Stimulated activated CD8-positive, alpha-beta memory T cell treated with anti-CD3 and anti-CD28 coated beads, Interleukin-4, amount 100 ng/mL, for 1 hour (primary cell): ENCODE measurements at places on chromosomes 12 and 14.

GRCh38 chr14:76551906-76552305 lies 176.0 kb downstream of the ESRRB start:
- DNase-seq, result no peak

DNA sequence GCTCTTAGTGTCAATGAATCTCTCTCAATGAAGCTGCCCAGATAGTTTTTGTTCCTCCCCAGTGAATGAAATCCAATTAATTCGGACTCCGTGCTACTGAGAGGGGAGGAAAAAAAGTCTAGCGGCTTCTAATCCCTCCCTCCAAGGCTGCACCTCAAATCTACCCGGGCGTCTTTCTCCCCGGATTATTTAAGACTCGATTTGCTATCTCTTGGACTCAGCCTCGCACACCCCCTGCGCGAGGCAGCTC lies 134 bp downstream of the DUSP6 start:
- DNase-seq, result no peak

- no peak for DNase-seq
These were observed 46.6 kb downstream of the CNTN1 start for GRCh38 chr12:40738856-40739255.

GRCh38 chr14:31154956-31155355 lies 52.6 kb downstream of the HECTD1 start:
- no peak for DNase-seq

DNA sequence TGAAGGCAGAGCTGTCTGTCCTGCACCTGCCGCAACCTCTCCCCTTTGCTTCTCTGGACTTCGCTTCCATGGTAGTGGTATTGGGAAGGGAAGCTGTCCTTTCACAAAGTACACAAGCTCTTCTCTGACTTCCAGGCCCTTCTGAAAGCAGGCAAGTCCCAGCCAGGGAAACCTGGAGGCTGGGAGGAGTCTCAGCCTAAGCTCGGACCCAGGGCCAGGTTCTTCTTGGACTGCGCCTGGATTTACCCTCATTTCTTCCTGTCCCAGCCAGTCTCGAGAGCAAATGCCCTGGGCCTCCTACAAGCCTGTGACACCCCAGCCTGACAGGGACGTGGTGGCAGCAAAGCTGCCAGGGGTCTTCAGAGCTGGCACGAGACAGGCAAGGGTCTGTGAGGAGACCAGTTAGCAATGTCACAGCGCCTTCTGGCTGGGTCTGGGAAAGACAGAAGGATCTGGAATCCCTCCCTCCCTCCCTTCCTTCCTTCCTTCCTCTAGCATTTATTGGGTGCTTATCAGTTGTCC lies 22.4 kb downstream of the ISCA2 start:
- no peak for DNase-seq

DNA sequence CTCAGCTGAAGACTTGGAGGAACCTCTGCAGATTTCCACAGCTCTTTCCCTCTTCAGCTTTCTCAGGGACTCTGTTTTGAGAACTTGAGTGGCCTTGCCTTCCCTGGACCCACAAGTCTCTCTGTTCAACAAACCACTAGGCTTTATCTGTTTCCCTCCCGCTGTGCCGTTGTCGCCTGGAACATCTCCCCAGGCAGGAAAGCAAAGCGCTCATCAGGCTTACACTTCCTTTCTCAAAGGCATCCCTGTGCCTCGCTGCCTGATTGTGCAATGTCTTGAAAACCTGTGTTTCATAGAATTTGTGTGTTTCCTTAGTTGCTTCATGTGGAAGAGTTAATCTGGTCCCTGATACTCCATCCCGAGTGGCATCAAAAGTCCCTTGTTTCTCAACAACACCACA lies 64.1 kb downstream of the PPM1A start:
- DNase-seq, result no peak

DNA sequence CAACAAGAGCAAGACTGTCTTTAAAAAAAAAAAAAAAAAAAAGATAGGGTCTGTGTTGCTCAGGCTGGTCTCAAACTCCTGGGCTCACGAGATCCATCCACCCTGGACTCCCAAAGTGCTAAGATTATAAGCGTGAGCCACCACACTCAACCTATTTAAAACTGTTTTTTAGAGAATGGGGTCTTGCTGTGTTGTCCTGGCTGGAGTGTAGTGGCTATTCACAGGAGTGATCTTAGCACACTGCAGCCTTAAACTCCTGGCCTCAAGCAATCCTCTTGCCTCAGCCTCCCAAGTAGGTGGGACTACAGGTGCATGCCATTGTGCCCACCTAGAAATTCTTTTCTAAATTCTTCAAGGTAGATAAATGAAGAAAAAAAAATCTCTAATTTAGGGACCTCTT lies 7.6 kb downstream of the COQ10A start:
- DNase-seq, result no peak

GRCh38 chr12:107393043-107393717 lies 292.4 kb upstream of the PWP1 start:
- no peak for DNase-seq

DNA sequence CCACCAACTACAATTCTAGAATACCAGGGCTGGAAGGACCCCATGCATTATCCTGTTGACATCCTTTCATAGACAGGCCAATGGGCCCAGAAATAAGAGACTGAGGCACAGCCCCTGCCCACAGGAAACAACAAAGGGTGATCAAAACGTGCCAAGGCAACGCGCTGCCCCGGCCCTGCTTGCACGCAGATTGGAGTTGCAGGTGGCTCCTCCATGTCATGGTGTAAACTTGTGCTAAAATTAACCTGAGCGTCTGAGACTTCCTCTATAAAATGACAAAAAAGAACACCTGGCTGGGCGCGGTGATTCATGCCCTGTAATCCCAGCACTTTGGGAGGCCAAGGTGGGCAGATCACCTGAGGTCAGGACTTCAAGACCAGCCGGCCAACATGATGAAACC lies 30.1 kb downstream of the SPRING1 start:
- DNase-seq, result no peak

- peak; percentile 15 for DNase-seq
These were observed 1.9 kb downstream of the DUSP16 start for GRCh38 chr12:12560587-12561370.

DNA sequence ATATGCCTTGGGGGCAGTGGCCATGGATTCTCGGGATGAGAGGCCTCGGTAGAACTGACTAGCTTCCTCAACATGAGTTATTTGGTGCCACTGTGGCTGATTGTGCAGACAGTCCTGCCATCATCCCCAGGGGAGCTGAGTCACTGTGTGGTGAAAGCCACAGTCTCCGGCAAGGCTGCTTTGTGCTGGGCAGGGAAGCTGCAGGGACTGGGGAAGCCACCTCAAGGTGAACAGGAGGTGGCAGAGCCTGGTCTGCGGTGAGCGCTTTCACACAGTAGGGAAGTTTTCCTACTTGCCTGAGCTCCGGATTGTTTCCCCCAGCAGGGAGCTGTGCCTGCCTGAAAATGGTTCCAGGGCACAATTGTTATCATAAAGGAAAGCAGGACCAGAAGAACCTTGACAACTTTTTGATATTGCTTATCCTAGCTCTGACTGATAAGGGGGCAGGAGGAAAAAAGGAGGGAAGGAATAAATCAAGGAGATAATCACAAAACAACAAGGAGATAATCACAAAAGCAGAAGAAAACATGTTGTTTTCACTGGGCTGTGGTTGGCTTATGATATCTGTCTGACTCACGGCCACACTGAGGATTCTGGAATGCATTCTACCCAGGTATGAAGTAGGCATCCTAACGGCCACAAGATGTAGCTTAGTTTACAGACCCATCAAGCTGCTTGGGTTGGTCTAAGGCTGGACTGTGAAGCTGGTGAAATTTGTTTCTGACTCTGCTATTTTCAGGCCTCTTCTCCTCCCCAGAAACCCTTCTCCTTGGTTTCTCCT lies 32.2 kb upstream of the GNG2 start:
- peak; percentile 46 for DNase-seq

- no peak for DNase-seq
These were observed 15.0 kb upstream of the SERPINA1 start for GRCh38 chr14:94403312-94403932.

- DNase-seq, result no peak
These were observed 124.6 kb upstream of the FRMD6 start for GRCh38 chr14:51527073-51527472.

DNA sequence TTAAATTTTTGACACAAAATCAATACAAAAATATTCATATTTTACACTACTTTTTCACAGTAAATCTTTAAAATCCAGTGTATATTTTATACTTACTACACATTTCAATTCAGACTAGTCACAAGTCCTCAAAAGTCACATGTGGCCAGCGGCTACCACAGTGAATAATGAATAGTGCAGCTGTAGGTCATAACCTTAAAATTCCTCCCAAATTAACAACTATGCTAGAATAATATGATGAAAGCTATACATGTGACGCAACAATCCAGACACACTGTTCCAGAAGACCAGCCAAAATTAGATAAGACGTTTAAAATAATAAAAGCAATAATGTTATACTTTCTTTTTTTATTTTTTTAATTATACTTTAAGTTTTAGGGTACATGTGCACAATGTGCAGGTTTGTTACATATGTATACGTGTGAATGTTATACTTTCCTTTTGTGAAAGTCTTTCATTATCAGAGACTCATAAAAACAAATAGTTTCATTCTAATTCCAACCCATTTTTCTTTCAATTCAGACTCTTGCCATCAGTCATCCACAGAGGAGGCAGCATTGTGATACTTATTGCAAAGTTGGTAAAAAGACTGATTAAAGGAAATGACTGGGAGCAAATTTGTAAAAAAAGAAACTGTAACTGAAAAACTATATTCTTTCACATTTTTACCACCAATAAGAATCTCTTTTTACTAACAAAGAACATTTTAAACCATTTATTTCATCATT lies 67.0 kb downstream of the C2CD5 start:
- no peak for DNase-seq

DNA sequence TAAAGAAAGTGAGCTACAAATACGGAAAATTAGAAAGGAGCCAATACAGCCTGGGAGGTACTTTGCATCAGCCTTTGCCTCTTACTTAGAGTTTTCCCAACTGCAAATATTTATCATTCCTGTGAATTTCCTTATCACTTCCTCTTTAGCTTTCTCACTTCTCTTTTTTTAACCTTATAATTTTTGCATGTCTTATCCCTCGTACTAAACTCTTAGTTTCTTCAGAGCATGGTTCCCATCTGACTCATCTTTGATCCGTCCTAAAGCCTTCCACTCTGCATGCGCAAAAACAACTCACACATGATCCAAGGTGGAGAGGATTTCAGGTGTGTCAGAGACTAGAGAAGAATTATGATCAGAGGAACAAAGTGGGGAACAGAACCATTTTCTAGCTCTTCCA lies 9.6 kb upstream of the SNAPC1 start:
- no peak for DNase-seq

DNA sequence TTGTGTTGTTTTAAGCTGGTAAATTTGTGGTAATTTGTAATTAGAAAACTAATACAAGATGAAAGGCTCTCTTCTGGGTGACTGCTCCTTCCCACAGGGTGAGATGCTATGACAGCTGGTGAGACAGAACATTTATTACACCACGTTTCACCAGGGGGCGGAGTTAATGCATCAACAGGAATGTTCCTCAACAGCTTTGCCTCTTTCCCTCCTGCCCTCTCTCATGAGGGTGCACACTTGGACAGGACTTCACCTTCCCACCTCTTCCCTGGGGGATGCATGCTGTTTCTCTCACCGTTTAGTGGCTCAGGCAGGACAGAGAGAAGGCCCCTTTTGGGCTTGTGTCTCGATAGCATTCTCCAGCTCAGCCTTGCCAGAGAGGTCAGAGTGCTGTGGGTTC lies 13.4 kb upstream of the PPP1R1A start:
- DNase-seq, result no peak

GRCh38 chr14:72851635-72852034 lies 42.3 kb downstream of the DPF3 start:
- no peak for DNase-seq

GRCh38 chr12:123278101-123278627 lies 6.5 kb upstream of the CDK2AP1 start:
- DNase-seq, result no peak

DNA sequence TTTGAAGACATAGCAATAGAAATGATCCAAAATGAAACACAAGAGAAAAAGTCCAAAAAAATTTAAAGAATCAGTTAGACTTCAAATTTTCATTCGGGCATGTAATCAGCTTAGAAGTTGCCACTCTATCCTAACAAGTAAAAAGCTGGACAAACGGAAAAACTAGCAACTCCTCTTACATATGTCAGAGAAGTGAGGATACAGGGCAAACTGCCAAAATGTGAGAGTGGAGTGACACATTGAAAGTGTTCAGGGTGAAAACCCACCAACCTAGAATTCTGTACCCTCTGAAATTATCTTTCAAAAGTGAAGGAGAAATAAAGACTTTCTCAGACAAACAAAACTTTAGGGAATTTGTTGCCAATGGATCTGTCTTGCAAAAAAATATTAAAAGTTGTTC lies 42.0 kb upstream of the CHPT1 start:
- DNase-seq, result no peak

GRCh38 chr14:34104489-34105397 lies 153.9 kb upstream of the EGLN3 start:
- DNase-seq, result no peak

DNA sequence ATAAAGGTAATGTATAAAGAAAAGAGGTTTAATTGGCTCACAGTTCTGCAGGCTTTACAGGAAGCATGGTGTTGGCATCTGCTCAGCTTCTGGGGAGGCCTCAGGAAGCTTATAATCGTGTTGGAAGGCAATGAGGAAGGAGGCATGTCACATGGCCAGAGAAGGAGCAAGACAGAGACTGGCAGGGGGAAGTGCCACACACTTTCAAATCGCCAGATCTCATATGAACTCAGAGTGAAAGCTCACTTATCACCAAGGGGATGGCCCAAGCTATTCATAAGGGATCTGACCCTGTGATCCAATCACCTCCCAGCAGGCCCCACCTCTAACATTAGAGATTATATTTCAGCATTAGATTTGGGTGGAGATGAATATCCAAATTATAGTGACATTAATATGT lies 26.3 kb downstream of the LDHB start:
- DNase-seq, result no peak

GRCh38 chr12:21773263-21773741 lies 1.2 kb downstream of the KCNJ8 start:
- no peak for DNase-seq

DNA sequence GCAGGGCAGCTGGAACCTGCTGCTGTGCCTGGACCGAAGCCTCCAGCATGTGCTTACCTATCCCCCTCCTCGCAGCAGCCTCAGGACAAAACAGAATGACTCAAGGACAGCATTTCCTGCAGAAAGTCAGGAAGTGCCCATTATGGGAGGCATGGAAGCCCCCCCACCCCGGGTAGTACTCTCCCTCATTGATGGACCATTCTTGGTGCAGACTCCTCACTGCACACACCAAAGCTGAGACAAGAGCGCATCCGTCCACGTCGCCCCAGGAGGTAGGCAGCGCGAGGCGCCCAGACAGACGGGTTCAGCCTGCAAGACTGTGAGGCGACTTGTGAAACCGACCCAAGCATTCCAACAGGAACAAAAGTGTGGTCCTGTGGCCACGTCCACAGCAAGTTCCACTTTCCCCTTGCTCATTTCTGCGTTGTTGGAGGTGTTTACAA lies 243.9 kb upstream of the ATXN7L3B start:
- DNase-seq, result no peak

GRCh38 chr12:76085520-76085868 lies 1.0 kb upstream of the NAP1L1 start:
- DNase-seq, result no peak

DNA sequence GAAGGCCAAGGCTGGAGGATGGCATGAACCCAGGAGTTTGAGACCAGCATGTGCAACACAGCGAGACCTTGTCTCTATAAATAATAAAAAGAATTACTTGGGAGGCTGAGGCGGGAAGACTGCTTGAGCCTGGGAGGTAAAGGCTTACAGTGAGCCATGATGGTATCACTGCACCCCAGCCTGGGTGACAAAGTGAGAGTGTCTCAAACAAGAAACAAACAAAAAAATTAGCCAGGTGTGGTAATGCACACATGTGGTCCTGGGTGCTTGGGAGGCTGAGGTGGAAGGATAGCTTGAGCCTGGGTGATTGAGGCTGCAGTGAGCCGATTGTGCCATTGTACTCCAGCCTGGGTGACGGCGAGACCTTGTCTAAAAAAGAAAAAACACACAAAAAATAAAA lies 1.7 kb upstream of the GPRC5A start:
- no peak for DNase-seq
